ENCODE measurements at places on chromosomes 1 and 21. TPM values are rescaled to one million over a fixed set of nuclear protein-coding genes. Genes with fewer than 3 reads are reported as not detected.

ATP5IF1 gene
- 75.6 TPM for total RNA-seq

PALMD gene
- total RNA-seq: not detected

PTGER3 gene
- 0.10 TPM for total RNA-seq

PLPP3 gene
- total RNA-seq: 0.52 TPM

DNA sequence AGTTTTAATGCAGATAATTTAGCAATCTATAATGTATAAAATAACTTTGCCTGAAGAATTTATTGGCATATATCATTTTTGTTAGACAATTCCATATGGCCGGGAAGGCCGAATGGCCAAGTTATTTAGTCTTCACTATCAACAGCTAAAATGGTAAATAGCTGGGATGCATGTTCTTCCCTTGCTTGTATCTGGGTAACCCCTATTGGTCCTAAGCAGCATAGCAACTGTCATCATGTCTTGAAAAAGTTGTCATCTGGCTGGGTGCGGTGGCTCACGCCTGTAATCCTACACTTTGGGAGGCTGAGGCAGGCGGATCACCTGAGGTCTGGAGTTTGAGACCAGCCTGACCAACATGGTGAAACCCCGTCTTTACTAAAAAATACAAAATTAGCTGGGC is 340.0 kb upstream of the DPYD start:
- DNase-seq: no peak
- no peaks in the 10 kb centered on the region for H3K36me3 ChIP-seq
- H3K4me3 ChIP-seq: no peak overlapping the region
- H3K4me1 ChIP-seq: no peaks in the 10 kb centered on the region

DNA sequence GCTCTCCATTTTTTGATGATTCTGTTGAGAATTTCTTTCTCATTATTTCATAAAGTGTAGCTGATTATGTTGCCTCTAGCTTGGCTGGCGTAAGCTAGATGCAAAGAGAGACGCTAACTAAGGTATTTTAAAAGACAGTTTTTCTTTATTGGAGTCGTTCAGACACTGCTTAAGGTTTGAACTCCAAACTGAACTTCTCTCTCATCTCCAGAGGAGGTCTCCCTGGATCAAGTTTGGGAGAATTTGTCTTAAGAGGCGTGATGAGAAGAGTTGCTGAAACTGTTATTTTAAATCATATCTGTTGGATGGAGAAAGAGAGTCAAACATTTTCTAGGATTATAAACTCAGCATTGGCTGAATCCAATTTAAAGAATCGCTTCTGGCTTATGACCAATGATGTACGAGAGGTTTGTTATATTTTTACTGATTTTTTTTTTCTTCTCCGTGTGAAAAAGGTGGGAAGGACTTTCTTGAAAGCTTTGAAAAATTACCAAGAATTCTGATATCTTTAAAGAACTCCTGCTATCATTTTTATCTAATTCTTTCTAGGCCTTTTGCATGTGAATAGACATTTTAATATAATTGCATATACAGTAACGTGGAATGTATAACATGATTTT is 34.0 kb downstream of the MAP3K7CL start:
- no peaks in the 10 kb centered on the region for H3K27me3 ChIP-seq
- H3K4me1 ChIP-seq: peaks cover 4% of the 10 kb centered on the region
- no peak overlapping the region for H3K27ac ChIP-seq
- no peak for DNase-seq
- H3K4me3 ChIP-seq: no peak overlapping the region
- peaks cover 7% of the 10 kb centered on the region for H3K36me3 ChIP-seq

- DNase-seq: no peak
- no peaks in the 10 kb centered on the region for H3K4me1 ChIP-seq
- no peaks in the 10 kb centered on the region for H3K36me3 ChIP-seq
- no peak overlapping the region for H3K27ac ChIP-seq
Observed at GRCh38 chr21:20721151-20721550, 277.1 kb upstream of the NCAM2 start.

- no peak overlapping the region for H3K27ac ChIP-seq
- no peak overlapping the region for H3K4me3 ChIP-seq
- no peak for DNase-seq
- H3K4me1 ChIP-seq: peaks cover 5% of the 10 kb centered on the region
Observed at GRCh38 chr1:214248311-214249085, 32.5 kb upstream of the SMYD2 start.

- peaks cover 22% of the 10 kb centered on the region for H3K27me3 ChIP-seq
- DNase-seq: no peak
- H3K4me1 ChIP-seq: no peaks in the 10 kb centered on the region
- no peak overlapping the region for H3K4me3 ChIP-seq
- H3K36me3 ChIP-seq: no peaks in the 10 kb centered on the region
Observed at GRCh38 chr1:98468111-98468717, 193.3 kb upstream of the SNX7 start.

DNA sequence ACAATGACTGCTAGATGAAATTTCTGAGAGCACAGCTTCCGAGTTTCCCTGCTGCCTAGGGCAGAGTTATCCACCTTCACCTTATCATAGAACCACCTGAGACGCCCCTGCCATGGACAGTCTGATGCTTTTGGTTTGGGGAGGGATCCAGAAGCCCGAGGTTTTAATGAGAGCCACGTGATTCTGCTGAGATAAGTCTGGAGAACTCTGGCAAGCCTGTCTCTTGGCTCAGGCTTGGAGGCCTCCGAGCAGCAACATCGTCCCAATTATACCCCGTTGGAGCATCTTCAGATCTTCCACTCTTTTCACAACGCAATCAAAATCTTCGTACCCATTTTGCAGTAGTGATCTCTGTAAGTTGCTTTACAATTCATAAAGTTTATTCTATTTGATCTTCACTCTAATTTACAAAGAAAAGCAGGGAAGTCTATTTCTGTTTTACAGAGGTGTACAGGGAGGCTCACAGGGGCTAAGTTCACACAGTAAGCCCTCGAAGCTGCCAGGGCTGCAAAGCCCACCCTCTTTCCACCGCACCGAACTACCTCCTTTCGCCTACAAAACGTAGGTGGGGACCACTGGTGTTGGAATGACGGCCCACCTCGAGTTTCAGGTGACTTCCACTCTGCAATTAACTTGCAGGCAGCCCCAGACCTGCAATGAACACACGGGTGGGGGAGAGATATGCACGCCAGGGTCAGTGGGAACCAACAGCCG is 513 bp upstream of the HHAT start:
- H3K36me3 ChIP-seq: no peaks in the 10 kb centered on the region
- H3K4me3 ChIP-seq: peak overlapping the region; percentile 95
- no peaks in the 10 kb centered on the region for H3K27me3 ChIP-seq

GRCh38 chr1:161185732-161186311 is 8.5 kb upstream of the B4GALT3 start:
- no peaks in the 10 kb centered on the region for H3K36me3 ChIP-seq
- peaks cover 65% of the 10 kb centered on the region for H3K4me1 ChIP-seq
- H3K4me3 ChIP-seq: peak overlapping the region; percentile 93
- peak overlapping the region; percentile 95 for H3K27ac ChIP-seq

DNA sequence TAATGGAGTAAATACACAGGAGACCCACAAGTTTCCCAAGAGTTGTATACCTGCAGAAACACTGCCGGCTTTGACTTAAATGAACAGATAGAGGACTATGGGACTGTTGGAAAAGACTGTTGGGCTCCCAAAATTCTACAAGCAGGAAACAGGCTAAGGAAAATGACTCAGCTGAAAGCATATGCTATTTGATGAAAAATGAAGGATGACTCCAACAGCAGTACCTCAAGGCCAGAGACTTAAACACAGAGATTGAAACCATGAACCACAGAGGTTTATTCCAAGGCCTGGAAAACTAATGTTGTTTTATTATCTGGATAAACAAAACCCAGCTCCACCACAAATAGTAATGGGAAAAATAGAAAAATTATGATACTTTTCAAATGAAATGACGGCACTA is 187.7 kb downstream of the TNFSF18 start:
- peaks cover 3% of the 10 kb centered on the region for H3K4me1 ChIP-seq
- no peak overlapping the region for H3K4me3 ChIP-seq
- no peak overlapping the region for H3K27ac ChIP-seq
- no peaks in the 10 kb centered on the region for H3K36me3 ChIP-seq

DNA sequence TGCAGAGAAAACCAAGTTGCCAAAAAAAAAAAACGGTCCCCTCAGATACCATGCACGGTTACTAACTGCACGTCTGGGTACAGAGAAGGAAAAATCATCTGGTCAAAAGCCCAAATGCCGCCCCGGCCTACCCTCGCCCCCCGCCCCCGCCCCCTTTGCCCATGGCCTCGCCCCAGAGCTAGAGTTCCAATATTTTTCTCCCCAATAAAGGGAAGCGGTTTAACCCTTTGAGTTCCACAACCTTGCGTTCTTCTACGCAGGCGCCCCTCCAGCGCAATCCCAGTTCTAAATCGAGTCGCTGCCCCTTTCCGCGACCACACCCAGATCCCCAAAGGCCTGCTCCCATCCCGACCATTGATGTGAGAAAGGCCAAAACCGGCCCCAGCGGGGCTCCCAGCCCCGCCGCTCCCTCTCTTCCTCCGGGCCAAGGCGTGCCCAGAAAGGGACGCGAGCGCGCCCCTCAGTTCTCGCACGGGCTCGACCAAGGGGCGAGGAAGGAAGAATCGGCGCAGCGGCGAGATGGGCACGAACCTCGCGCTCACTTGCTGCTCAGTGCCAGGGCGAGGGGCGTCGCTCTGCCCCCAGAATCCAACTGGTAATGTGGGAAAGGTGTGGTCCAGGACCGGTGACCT is 797 bp downstream of the WDR47 start:
- H3K36me3 ChIP-seq: no peaks in the 10 kb centered on the region
- no peaks in the 10 kb centered on the region for H3K27me3 ChIP-seq
- peaks cover 12% of the 10 kb centered on the region for H3K4me1 ChIP-seq

DNA sequence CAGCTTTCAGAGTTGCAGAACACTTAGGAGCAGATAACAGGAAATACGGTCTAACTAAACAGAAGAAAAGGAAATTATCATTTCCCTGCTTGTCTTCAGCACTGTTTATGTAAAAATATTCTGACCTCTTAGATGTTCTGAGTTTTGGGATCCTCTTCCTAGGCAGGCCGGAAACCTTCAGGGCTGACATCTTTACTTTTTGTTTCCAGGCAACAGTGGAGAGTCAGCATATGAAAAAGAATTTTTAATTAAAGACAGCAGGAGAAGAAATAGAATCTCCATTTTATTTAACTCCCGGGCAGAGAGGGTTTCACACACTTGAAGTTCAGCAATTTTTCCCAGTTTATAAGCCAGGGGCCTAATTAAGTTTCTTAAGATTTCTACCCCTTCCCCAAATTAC is 5.1 kb upstream of the RIPPLY3 start:
- H3K4me1 ChIP-seq: peaks cover 10% of the 10 kb centered on the region
- H3K36me3 ChIP-seq: no peaks in the 10 kb centered on the region
- DNase-seq: no peak

All from T-helper 17 cell (primary cell).